ENCODE measurements at places on chromosomes 4 and X. TPM values are rescaled to one million over a fixed set of nuclear protein-coding genes. Genes with fewer than 3 reads are reported as not detected.

DNA sequence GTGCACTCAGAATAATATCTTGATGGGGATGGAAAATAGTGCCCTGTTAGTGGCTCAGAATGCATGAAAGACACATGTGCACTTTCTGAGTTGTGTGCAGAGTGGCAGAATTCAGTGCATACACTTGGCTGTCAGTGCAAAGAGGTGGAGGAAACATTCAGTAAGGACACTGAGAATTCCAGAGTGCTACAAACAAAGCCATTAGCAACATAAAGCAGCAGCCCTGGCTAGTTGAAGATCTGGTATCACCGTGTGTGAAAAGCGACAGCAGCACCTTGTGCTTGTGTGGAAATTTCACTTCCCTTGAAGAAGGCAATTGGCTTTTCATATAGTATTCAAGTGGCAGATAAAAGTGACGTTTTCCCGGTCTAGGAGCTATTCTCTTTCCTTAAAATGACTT, 810.4 kb downstream of the TRIML1 start:
- peaks cover 33% of the 10 kb centered on the region for H3K27me3 ChIP-seq
- H3K4me1 ChIP-seq = no peaks in the 10 kb centered on the region
- H3K27ac ChIP-seq = no peak overlapping the region
- no peak overlapping the region for H3K4me3 ChIP-seq
- DNase-seq = no peak
- H3K36me3 ChIP-seq = no peaks in the 10 kb centered on the region

- no peaks in the 10 kb centered on the region for H3K4me1 ChIP-seq
- no peaks in the 10 kb centered on the region for H3K36me3 ChIP-seq
- H3K4me3 ChIP-seq = no peak overlapping the region
Measured at GRCh38 chrX:38754102-38754790, 47.0 kb upstream of the MID1IP1 start.

- H3K4me3 ChIP-seq = no peak overlapping the region
- no peaks in the 10 kb centered on the region for H3K36me3 ChIP-seq
- no peaks in the 10 kb centered on the region for H3K4me1 ChIP-seq
- no peak for DNase-seq
- no peaks in the 10 kb centered on the region for H3K27me3 ChIP-seq
Measured at GRCh38 chr4:182648766-182649165, 268.4 kb downstream of the DCTD start.

DNA sequence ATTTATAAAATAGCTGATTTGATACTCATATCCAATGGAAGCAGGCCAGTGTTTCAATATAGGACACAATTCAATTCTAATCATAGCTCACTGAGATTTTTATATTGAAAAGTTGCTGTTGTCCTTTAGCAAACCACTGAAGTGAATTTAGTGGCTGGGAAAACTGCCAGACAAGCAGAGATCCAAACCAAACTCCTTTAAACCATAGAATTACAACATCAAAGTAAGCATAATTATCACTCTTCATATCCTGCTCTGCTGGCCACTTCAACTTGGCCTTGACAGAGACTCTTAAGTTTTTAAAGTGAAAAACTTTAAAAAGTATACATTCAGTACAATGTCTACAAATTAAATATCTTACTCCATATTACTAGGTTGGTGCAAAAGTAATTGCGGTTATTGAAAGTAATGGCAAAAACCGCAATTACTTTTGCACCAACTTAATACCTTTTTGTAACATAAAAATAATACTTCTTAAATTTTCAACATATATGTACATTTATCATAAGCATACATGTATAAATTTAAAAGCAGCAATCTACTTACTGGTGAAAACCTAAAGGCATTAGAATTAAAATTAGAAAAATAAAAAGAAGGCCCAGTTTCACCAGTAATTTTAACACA, 433.0 kb downstream of the PCDH10 start:
- no peaks in the 10 kb centered on the region for H3K4me1 ChIP-seq
- no peaks in the 10 kb centered on the region for H3K27me3 ChIP-seq
- H3K27ac ChIP-seq = no peak overlapping the region
- no peak overlapping the region for H3K4me3 ChIP-seq
- peak; percentile 19 for DNase-seq

GRCh38 chr4:91147067-91147466, 1019.9 kb downstream of the CCSER1 start:
- no peak overlapping the region for H3K27ac ChIP-seq
- no peaks in the 10 kb centered on the region for H3K4me1 ChIP-seq

DNA sequence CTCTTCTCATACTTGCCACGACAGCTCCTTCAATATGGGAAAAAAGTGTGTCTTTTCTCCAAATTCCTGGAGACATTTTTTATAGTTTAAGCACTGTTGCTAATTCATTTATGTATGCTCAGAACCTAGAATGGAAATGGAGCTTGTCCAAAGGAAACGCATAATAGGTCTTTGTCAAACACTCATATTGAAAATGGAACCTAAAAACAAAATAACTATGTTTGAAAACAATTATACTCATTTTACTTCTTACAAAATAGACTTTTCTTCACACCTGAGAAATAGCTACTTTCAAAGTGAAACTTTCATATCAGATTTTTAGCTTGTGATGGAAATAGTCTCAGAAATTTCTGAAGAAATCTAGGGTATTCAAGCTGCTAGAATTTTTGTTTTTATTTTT, 529.7 kb upstream of the BOD1L1 start:
- H3K27me3 ChIP-seq = no peaks in the 10 kb centered on the region
- H3K36me3 ChIP-seq = no peaks in the 10 kb centered on the region
- DNase-seq = no peak
- H3K27ac ChIP-seq = no peak overlapping the region
- H3K4me3 ChIP-seq = no peak overlapping the region

GRCh38 chrX:102067966-102068723, 57.3 kb upstream of the TCEAL2 start:
- H3K4me3 ChIP-seq = no peak overlapping the region
- no peak overlapping the region for H3K27ac ChIP-seq
- DNase-seq = peak; percentile 43
- H3K36me3 ChIP-seq = no peaks in the 10 kb centered on the region
- H3K4me1 ChIP-seq = no peaks in the 10 kb centered on the region

GABRG1 gene
- not detected for total RNA-seq

NSG1 gene
- 2.7 TPM for total RNA-seq

SLC4A4 gene
- 0.87 TPM for total RNA-seq

MAP7D3 gene
- total RNA-seq = 12.9 TPM

PAGE2B gene
- total RNA-seq = not detected

TRO gene
- total RNA-seq = 28.2 TPM

CT45A3 gene
- not detected for total RNA-seq
